Activated CD4-positive, alpha-beta T cell treated with anti-CD3 and anti-CD28 coated beads, Interleukin-2, Interleukin-6, amounts not matched to agents 100 ng/mL and 50 ng/mL, durations not matched to agents 16 hours and 8 hours (primary cell): ENCODE measurements at places on chromosomes 16 and 17.

GRCh38 chr16:75130150-75130771, 13.7 kb upstream of the LDHD start:
- no peak for DNase-seq

- peak; percentile 10 for DNase-seq
These were observed 417.9 kb downstream of the MAF start for GRCh38 chr16:79182616-79183015.

GRCh38 chr17:72422505-72423285, 301.9 kb downstream of the SOX9 start:
- DNase-seq = peak; percentile 39

DNA sequence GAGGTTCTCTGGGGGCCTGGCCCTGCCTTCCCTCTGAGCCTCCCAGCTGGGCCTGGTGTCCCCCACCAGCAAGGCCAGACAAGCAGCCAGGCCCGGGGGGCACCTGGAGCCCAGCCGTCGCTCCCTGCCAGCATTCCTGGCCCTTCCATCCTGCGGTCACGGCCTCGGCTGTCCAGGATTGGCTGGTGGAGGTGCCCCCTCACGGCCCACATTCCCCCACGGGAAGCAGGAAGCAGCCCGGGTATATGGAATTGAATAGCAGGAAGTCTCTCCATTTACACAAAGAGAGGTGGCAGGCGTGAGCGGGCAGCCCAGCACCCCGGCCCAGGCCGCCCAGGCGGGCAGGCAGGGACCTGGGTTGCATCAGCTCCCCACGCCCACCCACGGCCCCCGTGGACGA, 14.5 kb downstream of the TRAF7 start:
- no peak for DNase-seq

DNA sequence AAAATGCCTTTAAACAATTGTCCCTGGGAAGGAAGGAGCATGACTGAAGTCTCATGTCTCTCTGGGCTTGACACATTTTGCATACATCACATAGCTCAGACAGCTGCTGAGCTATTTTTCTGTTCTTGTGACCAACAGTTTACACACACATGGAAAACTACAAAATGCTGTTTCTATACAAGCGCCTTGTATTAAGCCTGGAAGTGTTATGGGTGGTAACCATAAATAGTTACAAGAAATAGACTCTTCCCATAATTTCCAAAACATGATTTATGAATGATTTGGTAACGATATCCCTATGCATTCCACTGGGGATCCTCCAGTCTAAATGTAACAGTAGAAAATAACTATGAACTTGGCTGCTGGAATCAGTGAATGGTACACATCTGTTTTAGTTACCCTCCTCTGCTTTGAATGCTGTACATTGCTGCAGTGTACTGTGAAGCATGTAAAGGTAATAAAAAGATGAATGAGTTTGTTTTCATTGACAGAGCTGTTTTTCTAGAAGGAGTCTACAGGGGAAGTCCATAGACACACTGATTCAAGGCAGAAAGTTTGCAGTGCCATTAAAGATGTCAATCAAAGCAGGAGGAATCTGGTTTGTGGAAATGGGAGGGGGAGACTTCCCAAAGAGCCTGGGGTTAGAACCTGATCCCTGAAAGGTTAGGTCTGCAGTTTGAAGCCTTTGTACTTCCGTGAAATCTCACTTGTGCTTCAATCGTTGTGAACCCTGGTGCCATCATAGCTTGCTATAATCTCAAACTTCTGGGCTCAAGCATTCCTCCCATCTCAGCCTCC, 5.0 kb downstream of the ACSF2 start:
- no peak for DNase-seq

- no peak for DNase-seq
These were observed 9.5 kb downstream of the NLRC5 start for GRCh38 chr16:56998861-56999260.

DNA sequence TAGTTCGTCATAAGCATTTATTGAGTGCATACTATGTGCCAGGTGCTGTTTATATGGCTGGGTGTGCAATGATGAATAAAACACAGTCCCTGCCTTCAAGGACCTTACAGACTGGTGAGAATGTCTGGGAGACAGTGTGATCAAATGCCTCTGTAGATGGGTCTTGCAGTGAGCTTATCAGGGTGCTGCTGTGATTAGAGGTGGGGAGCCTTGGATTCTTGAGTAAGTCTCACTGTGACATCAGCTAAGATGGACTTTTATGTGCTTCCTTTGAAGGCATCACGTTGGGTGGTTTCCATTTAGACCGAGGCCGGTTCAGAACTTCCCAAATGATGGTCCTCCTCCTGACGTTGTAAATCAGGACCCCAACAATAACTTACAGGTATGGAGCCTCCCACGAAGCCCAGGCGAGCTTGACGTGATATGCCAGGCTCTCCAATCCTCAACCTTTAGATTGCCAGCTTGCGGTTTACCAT, 10.0 kb downstream of the HERPUD1 start:
- DNase-seq = no peak

- no peak for DNase-seq
These were observed 7.1 kb downstream of the SOX8 start for GRCh38 chr16:988471-989353.

DNA sequence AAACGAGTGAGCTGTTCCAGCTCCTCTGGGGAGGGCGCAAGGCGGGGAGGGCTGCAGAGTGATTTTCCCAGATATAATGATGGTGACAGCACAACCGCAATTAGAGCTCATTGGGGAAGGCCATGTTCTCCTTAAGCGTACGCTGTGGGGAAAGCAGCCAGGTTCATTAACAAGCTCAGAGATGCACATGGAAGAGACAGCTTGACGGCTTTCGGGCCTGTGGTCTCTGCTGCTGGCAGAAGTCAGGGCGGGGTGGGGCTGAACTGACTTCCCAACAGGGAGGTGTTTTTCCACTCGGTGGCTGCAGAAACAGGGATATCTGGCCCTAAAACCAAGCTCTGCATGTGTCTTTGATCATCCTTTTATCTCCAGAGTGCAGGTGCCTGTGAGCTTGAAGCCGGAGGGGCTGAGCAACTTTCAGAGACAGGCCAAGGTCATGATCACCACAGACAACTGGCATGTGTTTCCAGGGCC, 24.0 kb upstream of the CACNG1 start:
- DNase-seq = no peak

DNA sequence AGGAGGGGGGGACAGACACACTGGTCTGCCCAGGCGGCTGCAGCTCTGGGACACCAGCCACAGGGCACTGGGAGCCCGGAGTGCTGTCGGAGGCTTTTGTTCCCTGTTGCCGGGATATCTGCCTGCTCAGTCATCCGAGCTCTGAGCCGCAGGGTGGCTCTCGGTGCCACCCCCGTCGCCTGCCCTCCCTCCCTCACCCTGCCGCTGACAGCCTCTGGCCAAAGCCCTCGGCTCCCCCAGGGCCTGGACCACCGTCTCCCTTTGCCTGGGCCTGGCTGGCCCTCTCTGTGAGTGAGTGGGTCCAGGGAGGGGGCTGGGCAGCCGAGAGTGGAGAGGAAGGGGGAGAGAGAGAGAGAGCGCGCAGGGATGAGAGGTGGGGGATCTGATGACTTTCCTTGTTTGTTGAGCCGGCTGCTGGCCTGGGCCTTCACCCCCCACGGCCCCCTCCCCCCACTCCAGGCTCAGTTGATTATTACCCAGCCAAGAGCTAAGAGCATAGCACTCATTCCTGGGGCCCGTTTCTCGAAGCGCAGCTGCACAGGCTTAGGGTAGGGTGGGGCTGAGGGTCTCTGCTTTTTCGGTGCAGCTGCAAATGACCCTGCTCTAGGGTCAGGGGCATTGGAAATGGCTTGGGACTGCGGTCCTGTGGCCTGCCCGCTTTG, 2.7 kb downstream of the FOXJ1 start:
- no peak for DNase-seq

DNA sequence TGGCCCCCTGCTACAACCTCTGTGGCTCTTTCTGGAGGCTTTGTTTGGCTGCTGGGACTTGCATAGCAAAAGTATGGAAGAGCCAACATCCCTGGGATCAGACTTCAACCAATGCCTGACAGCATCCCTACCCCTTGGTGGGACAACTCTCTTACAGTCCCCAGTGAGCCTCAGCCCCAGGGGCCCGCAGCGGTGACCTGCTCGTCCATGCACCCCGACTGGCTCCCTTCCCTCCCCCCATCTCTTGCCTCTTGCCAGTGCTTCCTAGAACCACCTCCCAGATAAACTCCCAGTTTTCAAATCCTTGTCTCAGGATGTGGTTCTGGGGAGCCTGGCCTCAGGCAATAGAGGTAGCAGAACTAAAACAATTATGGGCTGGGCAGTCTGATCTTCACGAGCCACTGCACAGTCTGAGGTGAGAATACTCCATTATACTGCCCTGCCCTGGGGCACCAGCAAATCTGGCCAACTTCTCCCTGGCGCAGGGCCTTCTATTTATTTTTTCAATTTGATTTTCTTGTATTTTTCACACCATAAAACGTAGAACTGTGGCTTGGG, 86.6 kb upstream of the BRD7 start:
- DNase-seq = no peak

GRCh38 chr17:17636272-17636885, 44.9 kb upstream of the PEMT start:
- DNase-seq = no peak

DNA sequence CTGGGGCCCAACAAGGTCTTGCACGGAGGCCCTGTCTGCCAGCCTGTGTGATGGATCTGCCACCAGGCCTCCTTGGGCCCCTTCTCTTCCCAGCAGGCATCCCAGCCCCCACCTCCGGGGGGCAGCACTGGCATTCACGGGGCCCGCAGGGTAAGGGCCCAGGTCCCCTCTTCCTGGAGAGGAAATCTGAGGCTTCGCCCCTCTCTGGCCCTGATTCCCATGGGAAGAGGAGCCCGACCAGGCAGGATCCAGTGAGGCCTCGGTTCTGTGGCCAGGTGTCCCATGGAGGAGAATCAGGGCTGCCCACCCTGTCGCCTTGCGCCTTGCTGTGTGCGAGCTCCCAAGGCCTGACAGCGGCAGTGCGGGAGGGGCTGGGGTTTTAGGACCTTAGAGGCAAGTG, 48.4 kb downstream of the PDPK1 start:
- peak; percentile 18 for DNase-seq

- peak; percentile 61 for DNase-seq
These were observed 5.0 kb upstream of the TLCD2 start for GRCh38 chr17:1714980-1715802.

- DNase-seq = no peak
These were observed 7.9 kb upstream of the SCNN1G start for GRCh38 chr16:23174622-23175021.

- no peak for DNase-seq
These were observed 1.1 kb downstream of the NOXO1 start for GRCh38 chr16:1980030-1980769.

DNA sequence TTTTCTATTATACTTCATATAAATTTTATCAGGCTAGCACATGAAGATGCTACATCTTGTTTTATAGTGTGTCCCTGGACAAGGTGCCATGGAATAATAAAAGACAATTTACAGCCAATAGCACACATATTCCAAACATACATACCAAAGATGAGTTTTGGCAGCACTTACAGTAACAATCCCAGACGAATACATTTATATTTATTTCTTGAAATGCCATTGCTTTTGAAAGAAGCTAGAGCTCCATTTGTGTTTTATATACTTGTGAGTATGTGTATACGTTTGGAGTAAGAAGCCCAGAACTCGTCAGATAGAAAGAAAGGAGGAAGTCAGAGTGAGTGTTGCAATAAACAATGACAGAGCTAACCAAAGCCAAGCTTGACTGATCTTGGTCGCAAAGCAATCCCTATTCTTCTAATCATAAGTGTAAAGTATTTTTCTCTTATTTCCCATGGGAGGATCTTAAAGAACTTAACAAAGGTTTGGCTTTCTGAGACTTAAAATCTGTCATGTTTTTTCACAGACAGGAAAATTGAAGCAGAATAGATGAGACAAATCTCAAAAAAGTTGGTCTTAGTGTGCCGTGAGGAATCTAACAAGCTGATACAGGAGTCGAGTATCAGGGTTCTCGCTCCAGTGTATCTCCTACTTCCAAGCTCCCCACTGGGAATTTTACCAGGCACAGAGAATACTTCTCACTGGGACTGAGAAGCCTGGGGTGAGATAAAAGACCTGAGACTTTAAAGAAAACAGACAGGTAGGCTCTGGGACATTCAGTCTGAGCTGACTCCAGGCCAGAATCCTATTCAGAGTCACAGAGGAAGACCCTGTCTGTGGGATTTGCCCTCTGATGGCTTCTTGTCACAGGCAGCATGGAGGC, 175.4 kb downstream of the AATF start:
- DNase-seq = no peak

GRCh38 chr16:71870818-71871217, 13.2 kb downstream of the ZNF821 start:
- no peak for DNase-seq

DNA sequence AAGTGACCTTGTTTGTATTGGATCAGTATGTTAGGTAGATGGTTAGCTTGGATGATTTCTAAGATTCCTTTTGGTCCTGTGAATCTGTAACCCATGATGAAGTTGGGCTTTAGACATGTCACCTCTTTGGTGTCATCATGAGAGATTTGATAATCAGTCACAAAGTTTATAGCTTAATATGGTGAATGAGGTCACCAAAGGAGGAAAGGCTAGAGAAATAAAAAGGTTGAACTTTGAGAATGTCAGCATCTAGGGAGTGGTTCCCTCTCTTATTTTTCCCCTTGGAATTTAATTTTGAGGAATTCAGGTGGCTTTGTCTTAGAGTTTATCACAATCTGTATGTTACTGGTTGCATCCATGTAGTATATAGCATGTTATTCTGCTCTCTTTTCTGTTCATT, 45.3 kb downstream of the NLK start:
- DNase-seq = no peak

- DNase-seq = no peak
These were observed 68.0 kb downstream of the ABR start for GRCh38 chr17:1111599-1112443.

GRCh38 chr16:66171578-66171977, 194.9 kb upstream of the CDH5 start:
- DNase-seq = no peak

- peak; percentile 50 for DNase-seq
These were observed 20.1 kb downstream of the YWHAE start for GRCh38 chr17:1379930-1380313.

GRCh38 chr17:2560658-2561057, 32.8 kb upstream of the PAFAH1B1 start:
- no peak for DNase-seq
